Kidney epithelial cell (primary cell): ENCODE measurements at places on chromosomes 16 and 17. TPM values are rescaled to one million over a fixed set of nuclear protein-coding genes. Genes with fewer than 3 reads are reported as not detected.

GRCh38 chr17:61023996-61024395 lies 346.3 kb downstream of the BCAS3 start:
- no peak for DNase-seq

DNA sequence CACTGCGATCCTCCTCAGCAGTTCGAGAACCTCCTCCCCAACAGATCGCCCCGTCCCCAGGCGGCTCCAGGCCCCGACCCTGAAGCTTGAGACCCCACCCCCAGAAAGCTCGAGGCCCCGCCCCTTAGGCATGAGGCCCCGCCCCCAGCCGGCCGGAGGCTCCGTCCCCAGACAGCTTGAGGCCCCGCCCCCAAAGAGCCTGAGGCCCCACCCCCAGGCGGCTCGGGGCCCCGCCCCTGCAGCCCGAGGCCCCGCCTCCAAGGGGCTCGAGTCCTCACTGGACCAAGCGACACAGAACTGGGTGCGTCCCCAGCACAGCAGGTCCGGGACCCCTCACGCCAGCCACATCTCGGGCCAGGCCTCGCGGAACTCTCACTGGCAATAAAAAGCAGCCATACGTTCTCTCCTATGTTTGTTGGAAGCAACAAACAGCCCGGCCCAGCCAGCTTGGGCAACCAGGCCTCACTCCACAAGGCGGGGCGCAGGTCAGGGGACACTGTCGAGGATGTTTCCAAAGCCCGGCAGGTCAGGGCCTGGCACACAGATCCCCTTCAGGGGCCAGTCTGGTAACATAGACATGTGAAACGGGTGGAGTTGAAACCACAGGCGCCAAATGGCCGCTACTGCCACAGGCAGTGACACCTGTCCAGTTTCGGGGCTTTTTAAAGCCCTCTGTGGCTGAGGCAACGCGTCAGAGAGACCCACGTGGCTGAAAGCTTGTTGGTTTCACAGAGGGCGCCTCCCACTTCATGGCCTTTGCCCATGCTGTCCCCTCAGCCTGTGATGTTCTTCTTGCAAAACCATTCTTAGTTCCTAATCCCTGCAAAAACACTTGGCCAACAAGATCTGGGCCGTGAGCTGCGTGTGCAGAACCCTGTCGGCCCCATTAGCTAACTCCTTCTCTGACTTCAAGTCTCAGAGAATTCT lies 224.2 kb downstream of the PARN start:
- DNase-seq, result no peak

DNA sequence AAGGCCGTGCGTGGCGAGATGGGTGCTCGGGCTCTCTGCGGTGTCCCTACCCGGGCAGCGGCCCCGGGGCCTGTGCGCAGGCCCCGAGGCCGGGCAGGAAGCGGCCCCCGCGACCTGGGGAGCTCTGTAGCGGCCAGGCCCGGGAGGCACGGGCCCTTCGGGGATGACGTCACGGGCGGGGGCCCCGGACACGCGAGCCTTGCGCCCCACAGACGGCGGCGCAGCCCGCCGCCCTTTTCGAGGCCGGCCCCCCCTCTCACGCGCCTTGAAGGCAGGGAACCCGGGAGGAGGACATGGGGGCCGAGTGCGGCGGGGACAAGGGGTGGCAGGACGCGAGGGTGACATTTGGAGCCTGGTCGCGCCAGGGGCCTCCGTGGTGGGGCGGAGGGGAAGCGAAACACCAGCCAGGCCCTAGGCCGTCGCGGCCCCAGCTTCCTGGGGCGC lies 1.1 kb downstream of the RAI1 start:
- no peak for DNase-seq

GRCh38 chr16:53457670-53458069 lies 23.4 kb downstream of the RBL2 start:
- no peak for DNase-seq

DNA sequence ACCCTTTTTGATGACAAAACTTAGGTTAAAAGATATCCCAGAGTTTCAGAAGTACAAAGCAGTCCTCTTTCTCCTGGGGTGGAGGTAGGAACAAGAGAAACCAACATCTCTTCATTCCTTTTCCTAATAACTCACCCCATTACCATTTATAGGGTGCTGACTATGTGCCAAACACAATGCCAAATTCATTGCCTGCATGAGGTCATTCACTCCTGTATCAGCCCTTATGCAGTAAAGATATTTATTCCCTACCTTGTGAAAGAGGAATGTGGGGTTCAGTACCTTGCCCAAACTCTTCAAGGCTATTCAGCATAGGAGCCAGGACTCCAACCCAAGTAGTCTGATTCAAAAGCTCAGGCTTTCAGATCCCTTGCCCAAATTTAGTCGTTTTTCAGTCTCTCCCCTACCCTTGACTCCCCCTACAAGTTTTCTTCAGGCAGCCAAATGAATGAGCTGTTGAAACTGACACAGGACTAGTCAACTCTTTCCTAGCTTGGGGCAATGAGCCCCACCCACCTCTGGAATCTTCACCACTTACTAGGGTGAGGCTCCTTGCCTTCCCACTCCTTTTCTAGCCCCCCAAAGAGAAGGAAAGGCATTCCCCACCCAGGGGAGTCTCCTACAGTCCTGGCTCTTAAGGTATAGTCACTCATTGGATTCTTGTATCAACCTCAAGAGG lies 5.9 kb downstream of the KRT14 start:
- DNase-seq, result no peak

- no peak for DNase-seq
Observed at GRCh38 chr17:39000021-39000601, 32.9 kb upstream of the FBXO47 start.

- peak; percentile 90 for DNase-seq
Observed at GRCh38 chr17:44556832-44557606, at the start of gene FZD2. Gene FZD2 (plus strand): TSS chr17:44557484. CDS start chr17:44557689, 205 bp downstream.

- no peak for DNase-seq
Observed at GRCh38 chr17:46908068-46908737, 14.8 kb upstream of the GOSR2 start.

DNA sequence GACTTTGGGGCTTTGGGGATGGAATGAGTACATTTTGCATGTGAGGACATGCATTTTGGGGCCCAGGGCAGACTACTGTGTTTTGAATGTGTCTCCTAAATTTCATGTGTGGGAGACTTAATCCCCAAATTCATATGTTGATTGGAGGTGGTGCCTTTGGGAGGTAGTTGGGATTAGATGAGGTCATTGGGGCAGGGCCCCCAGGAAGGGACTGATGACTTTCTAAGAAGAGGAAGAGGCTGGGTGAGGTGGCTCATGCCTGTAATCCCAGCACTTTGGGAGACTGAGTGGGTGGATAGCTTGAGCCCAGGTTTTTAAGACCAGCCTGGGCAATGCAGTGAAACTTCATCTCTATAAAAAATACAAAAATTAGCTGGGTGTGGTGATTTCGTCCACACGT lies 42.8 kb upstream of the RAI1 start:
- no peak for DNase-seq

DNA sequence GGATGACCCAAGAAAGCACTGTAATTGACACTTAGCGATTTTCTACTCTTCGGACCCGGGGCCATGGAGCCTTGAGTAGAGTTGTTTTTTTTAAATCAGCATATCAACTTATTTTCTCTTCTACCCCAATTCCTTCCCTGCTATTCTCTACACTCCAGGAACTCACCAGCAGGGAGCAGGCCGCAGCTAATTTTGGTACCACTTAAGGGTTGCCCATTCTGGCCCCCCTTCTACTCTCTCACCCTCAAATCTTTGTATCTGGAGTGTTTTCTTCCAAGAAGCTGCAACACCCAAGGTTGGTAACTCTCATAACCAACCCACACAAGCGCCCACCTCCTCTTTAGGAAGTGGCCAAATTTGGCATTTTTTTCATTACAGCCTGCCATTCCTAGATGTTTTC lies 5.5 kb upstream of the ERAL1 start:
- DNase-seq, result no peak

DNA sequence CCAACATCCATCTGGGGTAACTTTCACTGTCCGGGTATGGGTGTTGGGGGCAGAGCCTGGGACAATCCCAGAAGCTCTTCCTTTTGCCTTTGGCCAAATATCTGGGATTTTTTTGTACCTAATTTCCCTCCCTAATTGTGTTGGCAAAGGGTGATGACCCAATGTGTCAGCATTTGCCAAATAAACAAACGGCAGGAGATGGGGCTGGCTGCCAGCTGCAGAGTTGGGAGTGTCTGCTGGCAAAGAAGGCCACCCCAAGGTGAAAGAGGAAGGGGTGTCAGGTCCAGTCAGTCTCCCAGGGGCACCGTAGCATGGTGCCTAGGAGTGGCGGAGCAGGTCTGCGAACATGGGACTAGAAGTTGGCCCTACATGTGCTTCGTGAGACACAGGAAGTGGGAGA lies 73.0 kb downstream of the SLC6A2 start:
- DNase-seq, result no peak

DNA sequence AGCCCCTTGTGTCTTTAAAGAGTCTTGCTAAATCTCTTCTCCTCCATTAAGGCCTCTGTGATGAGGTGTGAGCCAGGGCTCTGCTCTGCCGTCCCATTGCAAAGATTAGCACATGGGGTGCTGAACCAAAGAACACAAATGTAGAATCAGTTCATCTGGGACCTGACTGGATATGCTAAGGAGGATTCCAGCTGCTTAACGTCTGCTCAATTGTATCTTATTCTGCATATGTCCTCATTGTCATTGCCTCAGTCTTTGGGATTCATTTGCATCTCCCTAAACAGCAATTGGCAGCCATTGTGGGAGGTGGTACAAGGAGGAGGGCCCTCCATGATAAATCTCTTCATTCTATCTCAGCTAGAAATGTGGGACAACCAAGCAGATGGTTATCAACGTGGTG lies 106.3 kb upstream of the ADAMTS18 start:
- no peak for DNase-seq

DNA sequence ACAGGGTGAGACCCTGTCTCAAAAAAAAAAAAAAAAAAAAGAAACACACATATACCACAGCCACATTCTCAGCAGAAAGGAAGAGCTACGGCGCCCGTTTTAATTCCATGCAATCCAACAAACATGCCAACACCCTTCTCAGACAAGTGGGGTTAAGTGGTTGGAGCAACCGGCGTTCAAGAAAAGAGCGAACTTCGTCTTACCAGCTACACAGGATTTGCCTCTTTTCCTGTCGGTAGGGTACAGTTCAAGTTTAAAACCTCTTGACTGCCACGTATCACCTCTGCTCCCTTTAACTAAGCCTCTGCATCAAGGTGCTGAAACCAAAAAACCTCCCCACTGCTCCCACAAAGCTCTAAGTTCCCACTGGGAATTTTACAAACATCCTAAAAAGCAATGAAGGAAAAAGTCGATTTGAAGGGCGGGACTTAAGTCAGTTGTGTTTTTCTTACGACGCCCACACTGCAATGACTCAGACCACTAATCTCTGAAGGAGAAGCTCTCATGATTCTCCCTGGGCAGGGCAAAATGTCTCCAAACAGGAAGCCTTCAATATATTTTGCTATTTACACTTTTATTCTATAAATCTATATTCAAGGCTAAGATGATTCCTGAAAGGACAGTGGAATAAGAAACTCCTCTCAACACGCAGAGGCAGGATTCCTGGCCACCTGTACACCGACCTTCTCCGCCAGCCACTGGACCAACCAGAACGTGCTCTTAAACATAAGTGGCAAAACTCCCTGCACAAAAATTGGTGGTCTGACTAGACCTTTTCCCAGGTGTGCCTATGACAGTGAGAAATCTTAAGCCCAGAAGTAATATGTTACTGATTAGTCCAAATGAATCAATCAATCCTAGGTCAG lies 18.8 kb downstream of the SRP68 start:
- peak; percentile 58 for DNase-seq

GRCh38 chr16:49275870-49276269 lies 5.8 kb downstream of the CBLN1 start:
- DNase-seq, result no peak

- no peak for DNase-seq
Observed at GRCh38 chr17:21242026-21242697, 11.0 kb downstream of the NATD1 start.

DNA sequence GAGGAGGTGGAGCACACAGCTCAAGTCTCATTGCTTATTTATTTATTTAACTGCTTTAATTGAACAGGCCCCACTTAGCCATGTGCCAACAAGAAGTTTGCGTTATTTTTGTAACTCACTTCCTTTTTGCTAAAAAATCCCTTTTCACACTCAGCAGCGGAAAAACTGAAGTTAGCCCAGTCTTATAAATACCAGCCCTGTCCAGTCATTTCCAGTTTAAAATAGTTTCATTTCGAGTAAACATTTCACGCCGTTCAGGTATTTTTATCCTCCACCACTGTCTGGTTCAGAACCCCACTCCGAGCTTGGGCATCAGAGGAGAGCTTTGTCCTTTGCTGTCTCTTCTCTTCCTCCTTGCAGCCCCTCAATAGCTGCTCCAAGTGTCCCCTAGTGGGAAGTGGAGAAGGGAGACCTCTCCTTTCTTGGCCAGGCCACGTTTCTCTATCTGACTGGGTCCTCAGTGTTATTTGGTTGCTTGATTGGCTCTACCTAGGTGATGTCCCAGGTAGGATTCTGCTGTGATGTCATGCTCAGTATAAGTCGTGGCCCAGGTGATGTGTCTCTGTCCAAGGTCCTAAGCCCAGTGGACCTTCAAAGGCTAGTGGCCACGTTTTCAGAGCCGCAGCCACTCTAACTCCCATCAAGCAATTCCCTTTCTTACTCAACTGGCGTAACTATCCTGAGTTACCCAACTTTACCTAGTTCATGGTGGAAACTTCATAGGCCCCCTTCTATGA lies 53.0 kb upstream of the GAS7 start:
- no peak for DNase-seq

DNA sequence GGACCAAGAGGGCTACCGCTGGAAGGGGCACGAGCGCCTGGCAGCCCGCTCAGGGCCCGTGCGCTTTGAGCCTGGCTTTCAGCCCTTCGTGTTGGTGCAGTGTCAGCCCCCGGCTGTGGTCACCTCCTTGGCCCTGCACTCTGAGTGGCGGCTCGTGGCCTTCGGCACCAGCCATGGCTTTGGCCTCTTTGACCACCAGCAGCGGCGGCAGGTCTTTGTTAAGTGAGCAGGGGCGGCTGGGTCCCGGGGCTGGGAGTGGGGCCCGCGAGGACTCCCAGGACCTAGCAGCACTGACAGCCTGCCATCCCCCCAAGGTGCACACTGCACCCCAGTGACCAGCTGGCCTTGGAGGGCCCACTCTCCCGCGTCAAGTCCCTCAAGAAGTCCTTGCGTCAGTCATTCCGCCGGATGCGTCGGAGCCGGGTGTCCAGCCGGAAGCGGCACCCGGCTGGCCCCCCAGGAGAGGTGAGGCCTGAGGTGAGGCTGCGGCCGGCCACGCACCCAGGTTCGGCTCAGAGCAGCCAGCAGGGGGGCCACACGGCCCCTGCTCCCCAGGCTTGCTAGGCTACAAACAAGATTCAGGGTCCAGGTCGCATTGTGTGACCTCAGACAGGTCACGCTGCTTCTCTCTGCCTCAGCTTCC lies 17.4 kb upstream of the MYO15B start:
- no peak for DNase-seq

GRCh38 chr17:40846515-40847144 lies 20.4 kb downstream of the KRT12 start:
- no peak for DNase-seq

The PRR15L gene
- total RNA-seq, result 0.27 and 0.92 TPM in 2 replicates

The HCRT gene
- total RNA-seq, result not detected in 2 replicates

The MBTPS1 gene
- total RNA-seq, result 70.9 and 86.5 TPM in 2 replicates

The MGAT5B gene
- 4.8 and 5.1 TPM in 2 replicates for total RNA-seq

The SCARF1 gene
- 34.9 and 41.0 TPM in 2 replicates for total RNA-seq

The ZNF174 gene
- 8.0 and 12.2 TPM in 2 replicates for total RNA-seq

The GRAPL gene
- total RNA-seq, result not detected in 2 replicates

The TMEM235 gene
- total RNA-seq, result not detected in 2 replicates

The PIGQ gene
- total RNA-seq, result 54.9 and 63.1 TPM in 2 replicates

The CCDC200 gene
- total RNA-seq, result not detected in 2 replicates

The TMEM204 gene
- total RNA-seq, result 1.2 and 4.0 TPM in 2 replicates

The TNFRSF13B gene
- not detected in 2 replicates for total RNA-seq

The ITGA2B gene
- total RNA-seq, result 0.04 and 0.14 TPM in 2 replicates

The FBXW10 gene
- total RNA-seq, result not detected in 2 replicates

The HBA1 gene
- total RNA-seq, result 0.41 TPM in 1 of 2 replicates, not detected in the other

The ALOXE3 gene
- total RNA-seq, result 0.75 and 2.5 TPM in 2 replicates

The STX8 gene
- total RNA-seq, result 76.3 and 102 TPM in 2 replicates

The PSMB10 gene
- total RNA-seq, result 33.9 and 36.6 TPM in 2 replicates

The ABCC12 gene
- total RNA-seq, result not detected in 2 replicates

The CHST5 gene
- 0.07 TPM in 1 of 2 replicates, not detected in the other for total RNA-seq
